ENCODE measurements at places on chromosomes 4 and X.

DNA sequence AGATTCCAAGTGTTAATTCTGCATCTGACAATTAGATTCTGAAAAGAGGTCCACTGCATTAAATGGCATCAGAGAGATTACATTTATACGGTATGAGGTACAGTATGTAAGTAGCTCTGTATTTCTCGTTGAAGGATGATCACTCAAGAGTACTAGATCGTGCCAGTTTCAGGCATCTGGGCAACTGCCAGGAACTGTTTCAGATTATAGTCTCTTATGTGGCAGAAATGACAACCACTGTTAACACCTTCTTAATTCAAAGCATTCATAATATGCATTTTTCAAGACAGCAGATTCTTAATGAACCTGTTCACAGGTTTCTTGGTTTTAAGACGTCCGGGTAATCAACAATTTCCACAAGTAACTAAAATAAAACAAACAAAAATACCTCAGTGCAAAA, 1.6 kb downstream of the ANKRD50 start:
- DNase-seq = peak; percentile 15

DNA sequence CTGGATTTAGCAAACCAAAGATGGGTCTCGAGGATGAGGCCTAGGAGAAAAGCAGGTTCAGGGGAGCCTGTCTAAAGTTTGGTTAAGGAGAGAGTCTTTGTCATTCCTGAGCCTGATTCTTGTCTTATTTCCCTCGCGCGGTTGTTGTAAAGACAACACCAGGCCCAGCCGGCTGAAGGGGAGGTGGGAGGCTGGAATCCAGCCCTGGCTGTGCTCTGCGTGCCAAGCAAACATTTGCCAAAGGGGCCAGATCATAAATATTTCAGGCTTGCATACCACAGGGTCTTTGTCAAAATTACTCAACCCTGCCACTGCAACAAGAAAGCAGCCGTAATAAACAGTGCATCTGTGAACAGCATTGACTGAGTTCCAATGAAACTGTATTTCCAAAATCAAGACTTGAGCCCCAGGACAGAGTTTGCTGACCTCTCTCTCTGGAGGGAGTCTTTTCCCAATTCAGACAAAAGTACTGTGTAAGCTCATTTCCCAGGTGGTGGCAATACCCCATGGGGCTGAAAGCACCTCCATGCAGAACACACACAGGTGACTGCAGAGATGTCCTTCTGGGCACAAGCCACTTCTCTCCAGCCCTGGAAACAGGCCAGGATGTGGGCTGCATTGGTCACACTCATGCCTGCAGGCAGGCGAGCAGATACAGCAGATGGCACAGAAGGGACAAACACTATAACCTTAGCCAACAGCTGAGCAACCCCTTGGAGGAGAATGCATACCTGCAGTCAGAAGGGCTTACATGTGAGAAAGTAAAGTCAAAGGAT, 320.3 kb downstream of the STK32B start:
- no peak for DNase-seq

DNA sequence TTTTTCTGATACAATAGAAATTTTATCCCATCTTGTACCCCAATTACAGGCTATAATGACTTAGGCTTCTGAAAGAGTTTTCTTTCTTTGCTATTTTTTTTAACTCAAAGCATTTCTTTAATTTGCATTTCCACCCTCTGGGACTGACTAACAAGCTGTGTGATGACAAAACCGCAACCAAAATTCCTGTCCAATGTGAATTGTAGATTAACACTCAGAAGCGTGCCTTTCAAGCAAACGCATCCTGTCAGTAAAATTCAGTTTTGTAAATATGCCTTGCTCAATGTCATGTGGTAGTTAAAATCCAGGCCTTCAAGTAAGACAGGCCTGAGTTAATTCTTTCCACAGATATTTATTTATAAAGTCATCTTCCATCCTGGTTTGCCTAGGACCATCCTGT, 50.3 kb downstream of the STK32B start:
- DNase-seq = no peak

DNA sequence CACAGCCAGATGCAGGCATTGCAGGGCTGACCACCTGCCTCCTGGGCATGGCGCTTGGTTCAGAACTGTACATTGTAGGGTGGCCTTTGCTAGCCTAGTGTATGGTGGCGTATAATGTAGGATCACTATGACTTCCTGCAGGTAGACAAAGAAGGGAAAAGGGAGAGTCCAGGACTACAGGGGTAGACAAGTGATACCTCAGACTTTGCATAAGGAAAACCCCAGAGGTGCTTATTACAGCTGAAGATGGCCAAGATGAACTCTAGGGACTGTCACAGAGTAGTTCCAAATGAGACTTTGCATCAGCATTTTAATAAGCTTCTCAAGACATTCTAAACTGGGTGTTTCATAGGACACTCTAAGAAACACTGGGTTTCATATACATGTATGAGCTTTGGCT, 116.4 kb upstream of the PUDP start:
- no peak for DNase-seq

- no peak for DNase-seq
Observed at GRCh38 chr4:94804650-94805049, 46.9 kb downstream of the BMPR1B start.

GRCh38 chr4:99471349-99471748, 36.2 kb upstream of the ADH7 start:
- DNase-seq = no peak

- no peak for DNase-seq
Observed at GRCh38 chr4:163553146-163553545, 58.7 kb downstream of the TMA16 start.

DNA sequence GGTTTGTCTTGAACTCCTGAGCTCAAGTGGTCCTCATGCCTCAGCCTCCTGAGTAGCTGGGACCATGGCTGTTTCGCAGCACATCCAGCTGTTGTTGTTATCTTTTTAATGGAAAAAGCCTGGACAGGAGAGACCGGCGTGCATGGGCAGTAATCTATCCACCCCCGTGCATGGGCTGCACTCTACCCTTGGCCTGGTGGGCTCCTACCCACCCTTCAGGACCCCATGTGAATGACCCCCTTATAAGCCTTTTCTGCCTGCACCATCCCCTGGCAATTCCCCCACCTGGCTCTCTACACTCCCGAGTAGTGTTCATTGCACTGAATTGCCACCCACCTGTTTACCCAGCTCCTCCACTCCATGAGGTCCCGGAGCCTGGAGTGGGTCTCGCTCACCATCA, 18.9 kb upstream of the HTRA3 start:
- DNase-seq = no peak

- DNase-seq = no peak
Observed at GRCh38 chr4:54823616-54824015, 165.9 kb downstream of the KIT start.

Data from NCI-H446 (cell line).